ENCODE measurements at places on chromosomes 2 and 18.

DNA sequence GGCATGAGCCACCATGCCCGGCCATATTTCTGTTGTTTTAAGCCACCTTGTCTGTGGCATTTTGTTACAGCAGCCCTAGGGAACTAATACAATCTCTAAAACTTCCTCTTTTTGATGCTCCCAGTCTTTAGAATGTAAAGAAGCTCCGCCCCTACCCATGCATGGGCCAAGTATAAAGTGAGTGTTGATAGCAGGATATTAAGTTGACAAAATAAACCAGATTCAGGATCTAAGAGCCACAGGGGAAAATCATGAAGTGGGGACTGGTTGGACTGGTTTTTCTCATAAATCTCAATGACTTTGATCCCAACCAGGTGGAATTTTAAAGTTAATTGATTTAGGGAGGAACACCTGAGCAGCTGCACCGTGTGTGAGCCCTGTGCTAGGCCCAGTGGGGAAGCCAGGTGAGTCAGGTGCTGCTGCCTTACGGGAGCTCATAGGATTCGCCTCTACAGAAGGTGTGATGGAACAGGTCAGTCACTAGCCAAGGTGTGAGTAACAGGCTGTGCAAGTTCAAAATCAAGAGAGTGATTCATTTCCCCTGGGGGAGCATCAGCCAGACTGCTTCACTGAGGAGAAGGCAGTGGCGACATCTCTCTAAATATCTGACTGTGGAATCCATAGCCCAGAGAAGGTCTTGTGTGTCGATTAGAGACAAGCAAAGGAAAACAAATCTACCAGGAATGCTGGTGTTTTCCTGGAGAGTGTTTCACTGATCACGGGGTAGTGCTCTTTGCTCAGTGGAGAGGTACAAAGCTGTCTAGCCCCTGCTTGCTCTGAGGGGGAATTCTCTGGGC is 63.0 kb upstream of the MSH2 start:
- no peak for DNase-seq

GRCh38 chr2:64000630-64001381 is 18.4 kb downstream of the VPS54 start:
- no peak for DNase-seq

DNA sequence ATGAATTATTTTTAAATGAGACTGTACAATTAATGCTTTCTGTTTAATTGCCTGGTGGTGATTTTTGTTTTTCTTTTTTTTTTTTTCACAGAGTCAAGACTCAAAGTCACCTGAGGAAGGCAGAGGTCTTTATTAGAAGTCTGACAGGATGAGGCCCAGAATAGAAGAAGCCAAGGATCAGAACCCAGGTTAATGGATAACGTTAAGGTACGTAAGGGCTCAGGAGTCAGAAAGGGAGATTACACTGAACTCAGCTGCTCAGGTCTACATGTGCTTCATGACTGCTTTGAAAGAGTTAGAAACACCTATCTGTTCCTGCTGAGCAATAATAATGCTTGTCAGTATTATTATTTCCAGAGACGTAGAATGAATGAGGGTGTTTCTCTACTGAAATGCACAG is 196.5 kb downstream of the LRATD1 start:
- DNase-seq, result no peak

GRCh38 chr2:149562324-149562723 is 25.3 kb downstream of the MMADHC start:
- DNase-seq, result no peak

- DNase-seq, result no peak
These were observed 69.6 kb downstream of the SNTG2 start for GRCh38 chr2:1020206-1020605.

GRCh38 chr2:29035016-29035745 is 39.1 kb downstream of the PCARE start:
- DNase-seq, result no peak

GRCh38 chr18:3667255-3668137 is 217.5 kb downstream of the TGIF1 start:
- no peak for DNase-seq

- no peak for DNase-seq
These were observed 231.5 kb downstream of the PRKCE start for GRCh38 chr2:45882707-45883602.

DNA sequence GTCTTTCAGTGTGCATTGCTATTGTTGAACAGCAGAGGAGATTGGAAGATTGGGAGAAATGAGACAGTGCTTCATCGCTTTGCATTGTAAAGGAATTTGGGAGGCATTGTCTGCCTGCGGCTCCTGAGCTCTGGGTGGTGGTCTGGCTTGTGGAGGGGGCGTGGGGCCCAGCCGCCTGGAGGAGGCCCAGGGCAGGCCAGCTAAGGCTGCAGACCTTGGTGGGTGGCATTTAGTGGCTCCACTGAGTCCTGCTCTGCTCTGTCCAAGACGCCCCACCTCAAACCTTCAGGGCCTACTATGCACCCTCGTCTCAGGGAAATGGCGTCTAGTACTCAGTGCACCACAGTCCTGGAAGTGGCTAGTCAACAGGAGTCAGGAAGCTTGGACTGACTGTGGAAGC is 5.7 kb upstream of the HS1BP3 start:
- DNase-seq, result no peak

- no peak for DNase-seq
These were observed 50.1 kb upstream of the CCDC150 start for GRCh38 chr2:196589419-196589818.

DNA sequence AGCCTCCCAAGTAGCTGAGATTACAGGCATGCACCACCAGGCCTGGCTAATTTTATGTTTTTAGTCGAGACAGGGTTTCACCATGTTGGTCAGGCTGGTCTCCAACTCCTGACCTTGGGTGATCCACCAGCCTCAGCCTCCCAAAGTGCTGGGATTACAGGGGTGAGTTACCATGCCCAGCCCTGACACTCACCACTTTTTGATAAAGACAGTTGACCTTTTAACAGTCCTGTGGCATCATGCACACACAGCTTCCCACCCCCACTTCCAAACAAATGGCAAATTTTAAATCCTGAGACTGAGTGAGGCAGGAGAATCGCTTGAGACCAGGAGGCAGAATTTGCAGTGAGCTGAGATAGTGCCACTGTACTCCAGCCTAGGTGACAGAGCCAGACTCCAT is 6.2 kb upstream of the DNAJB2 start:
- no peak for DNase-seq

DNA sequence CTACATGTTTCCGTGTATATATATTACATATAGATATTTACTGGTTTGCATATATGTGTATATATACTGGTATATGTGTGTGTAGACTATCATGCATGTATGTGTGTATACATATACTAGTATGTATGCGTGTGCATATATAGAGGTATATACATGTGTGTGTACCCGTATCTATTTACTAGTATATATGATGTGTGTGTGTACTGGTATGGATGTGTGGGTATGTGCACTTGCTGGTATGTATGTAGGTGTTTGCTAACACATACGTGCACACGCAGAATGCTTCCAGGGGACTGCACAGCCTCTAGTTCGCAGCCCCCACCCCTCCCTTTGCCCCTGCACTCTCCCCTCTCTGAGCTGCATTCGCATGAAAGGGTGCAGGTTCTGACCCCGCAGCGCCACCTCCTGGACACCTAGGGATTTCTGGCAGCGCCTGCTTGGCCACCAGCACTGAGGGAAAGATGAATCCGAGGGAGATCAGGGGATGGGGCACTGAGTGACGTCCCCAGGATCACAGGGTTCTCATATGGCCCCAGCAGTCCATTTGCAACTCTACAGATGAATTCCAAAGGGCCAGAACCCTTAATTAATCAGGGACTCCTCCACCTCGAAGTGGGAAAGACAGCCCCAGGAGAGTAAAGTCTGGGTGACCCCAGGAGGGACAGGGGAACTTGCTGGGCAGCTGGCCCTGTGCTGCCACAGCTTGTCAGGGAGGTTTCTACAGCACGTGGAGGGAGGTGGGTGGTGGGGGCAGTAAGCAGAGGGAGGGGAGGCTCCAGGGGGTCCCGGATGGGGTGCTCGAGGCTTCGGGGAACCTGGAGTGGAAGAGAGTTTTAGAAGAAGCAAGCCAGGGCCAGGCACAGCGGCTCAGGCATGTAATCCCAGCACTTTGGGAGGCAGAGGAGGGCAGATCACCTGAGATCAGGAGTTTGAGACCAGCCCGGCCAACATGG is 66.8 kb upstream of the ASAP2 start:
- DNase-seq, result peak; percentile 36

DNA sequence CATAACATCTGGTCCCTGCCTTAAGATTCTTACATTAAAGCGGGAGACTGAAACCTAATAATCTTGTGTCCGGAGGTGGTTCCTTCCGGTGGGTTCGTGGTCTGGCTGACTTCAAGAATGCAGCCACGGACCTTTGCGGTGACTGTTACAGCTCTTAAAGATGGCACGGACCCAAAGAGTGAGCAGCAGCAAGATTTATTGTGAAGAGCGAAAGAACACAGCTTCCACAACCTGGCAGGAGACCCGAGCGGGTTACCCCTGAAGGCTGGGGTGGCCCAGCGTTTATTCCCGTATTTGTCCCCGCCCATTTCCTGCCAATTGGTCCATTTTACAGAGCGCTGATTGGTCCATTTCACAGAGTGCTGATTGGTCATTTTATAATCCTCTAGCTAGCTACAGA is 122.3 kb upstream of the SIX2 start:
- DNase-seq, result no peak

GRCh38 chr2:33223856-33224255 is 252.6 kb upstream of the RASGRP3 start:
- DNase-seq, result no peak

GRCh38 chr2:216776066-216776850 is 80.9 kb upstream of the IGFBP5 start:
- DNase-seq, result no peak

GRCh38 chr2:113198790-113199612 is 25.2 kb downstream of the PSD4 start:
- DNase-seq, result peak; percentile 74

GRCh38 chr2:48423376-48423775 is 106.6 kb upstream of the STON1 start:
- no peak for DNase-seq

DNA sequence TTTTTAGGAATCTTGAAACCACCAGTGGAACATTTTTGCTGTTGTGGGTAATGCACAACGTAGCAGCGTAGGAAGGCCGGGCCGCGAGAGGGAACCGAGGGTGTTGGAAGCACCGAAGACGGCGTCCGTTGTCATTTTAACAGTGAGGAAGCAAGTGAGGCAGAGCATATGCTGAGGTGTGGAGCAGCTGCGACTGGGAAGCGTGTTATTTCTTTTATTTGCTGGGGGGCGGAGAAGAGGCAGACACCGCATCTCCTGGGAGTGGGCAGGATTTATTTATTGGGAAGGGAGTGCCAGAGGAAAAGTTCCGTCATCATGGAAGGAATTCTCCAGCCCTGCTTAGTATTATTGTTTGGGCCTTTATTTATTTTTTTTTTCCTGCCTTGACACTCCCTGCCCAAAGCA is 232.8 kb downstream of the KLHL29 start:
- DNase-seq, result no peak

DNA sequence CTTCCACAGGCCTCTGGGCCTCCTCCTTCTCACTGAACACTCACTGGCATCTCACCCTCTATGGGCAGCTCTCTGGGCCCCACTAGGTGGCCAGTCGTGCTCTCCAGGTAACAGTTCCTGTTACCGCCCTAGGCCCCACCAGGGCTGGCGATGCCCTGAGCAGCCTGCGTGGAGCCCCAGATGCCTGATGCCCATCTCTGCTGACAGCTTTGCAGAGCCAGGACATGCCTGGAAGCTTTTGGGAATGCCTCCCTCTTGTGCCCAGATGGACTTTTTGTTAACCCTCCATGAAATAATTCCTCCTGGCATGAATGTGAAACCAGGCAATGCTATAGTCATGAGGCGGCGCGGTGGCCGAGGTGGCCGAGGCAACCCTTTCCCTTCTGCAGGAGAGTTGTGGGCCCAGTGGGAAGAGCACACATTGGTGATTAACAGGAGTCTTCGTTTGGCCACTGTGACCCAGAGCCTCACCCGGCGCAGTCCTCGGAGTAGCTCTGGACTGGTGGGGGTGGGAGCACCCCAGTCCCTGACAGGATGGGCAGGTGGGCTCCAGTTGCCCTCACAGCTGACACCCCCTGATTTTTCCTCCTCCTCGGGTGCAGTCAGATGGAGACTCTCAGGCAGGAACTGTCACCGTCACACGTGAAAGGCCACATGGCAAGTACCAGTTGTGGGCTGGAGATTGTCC is 80.0 kb downstream of the SH3BP4 start:
- no peak for DNase-seq

GRCh38 chr2:181371782-181372645 is 85.2 kb upstream of the ITGA4 start:
- DNase-seq, result no peak

DNA sequence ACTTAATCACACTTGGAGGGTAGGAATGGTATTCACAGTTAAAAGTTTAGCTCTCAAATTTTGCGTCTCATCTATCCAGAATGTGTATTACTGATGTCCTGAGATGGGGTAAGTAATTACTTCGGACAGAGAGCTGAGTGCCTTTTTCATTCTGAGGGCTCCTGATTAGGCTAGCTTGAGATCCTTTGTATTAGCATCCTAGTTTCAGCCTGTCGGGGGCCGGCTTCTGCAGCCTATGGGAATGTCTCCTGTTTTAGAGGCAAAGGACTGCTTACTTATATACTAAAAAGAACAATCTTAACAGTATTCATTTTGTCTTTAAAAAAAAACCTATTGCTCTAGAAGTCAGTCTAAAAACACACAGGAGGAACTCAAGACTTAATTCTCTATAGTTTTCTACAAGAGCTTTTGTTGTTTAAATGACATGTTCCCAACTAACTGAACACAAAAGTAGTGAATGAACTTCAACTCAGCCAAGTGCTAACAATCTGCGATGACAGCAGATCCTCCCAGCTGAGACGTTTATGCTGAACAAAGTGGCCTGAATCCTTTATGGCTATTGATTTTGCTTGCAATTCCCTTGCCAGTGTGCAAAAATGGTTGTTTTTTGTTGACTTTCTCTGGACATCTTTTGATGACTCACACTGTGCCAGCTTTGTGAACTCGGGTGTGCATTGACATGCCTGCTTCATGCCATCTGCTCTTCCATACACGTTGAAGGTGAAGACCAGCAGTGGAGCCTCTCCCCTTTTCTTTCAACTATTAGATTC is 118.7 kb downstream of the LYPD6B start:
- DNase-seq, result no peak

GRCh38 chr2:179354739-179355537 is 90.3 kb upstream of the SESTD1 start:
- DNase-seq, result no peak

Measured in activated CD8-positive, alpha-beta memory T cell treated with anti-CD3 and anti-CD28 coated beads for 1 hour (primary cell).